ENCODE measurements at places on chromosomes 6 and 20.

DNA sequence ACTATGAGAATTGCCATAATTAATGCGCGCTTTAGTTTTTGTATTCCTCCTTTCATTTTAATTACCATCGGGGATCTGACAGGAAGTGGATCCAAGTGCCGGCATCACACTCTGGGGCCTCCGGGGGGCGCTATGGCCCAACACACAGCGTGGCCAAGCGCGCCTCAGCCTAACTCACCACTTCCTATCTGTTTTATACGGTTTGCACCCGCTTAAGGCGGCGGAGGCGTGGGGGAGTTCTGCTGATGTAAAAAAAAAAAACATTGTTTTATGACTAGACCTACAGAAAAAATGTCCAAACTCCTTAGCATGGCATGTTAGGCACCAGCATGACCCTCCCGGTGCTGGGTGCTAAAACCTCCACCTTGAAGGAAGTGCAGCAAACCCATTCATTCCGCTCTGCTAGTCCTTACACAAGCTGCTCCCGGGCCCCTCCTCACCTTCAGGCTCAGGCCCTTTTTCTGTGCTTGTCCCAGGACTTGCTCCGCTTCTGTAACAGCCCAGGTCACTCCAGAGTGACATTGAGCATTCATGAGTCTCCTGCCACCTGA is 4.5 kb upstream of the EBF4 start:
- DNase-seq: no peak

- no peak for DNase-seq
Measured at GRCh38 chr20:61977419-61977786, 88.3 kb downstream of the TAF4 start.

- no peak for DNase-seq
Measured at GRCh38 chr6:32166411-32167061, 2.1 kb downstream of the EGFL8 start.

DNA sequence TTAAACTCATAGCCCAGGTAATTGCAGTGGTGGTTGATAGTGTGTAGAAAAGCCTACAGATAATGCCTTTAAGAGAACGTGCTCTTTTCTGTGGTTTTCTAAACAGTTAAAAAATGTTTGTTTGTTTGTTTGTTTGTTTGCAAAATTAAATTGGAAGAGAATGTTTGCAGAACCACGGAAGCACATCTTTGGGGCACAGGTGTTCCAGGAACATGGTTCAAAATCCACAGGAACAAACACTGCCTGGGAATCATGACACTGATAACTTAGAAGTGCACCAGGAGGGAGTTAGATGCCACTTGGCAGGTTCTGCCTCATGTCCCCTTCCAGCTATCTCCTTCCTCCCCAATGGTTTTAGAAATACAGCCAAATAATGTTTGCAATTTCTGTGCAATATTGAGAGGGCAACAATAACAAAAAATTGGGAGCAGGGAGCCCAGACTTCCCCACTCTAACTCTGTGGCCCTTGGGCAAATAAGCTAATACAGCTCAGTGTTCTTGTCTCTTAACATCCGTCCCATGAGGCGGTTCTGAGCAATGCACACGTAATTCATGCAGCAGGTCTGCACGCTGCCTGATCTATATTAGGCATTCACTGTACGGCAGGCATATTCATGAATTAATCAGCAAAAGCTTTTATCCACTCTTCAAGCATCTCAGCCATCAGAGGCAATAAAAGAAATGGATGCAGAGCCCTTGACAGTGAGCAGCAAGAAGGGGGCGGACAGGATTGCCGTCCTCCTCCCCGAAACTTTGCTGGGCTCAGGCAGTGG is 274.3 kb upstream of the FOXQ1 start:
- DNase-seq: no peak

GRCh38 chr20:50412069-50412468 is 98.1 kb upstream of the PTPN1 start:
- DNase-seq: no peak

DNA sequence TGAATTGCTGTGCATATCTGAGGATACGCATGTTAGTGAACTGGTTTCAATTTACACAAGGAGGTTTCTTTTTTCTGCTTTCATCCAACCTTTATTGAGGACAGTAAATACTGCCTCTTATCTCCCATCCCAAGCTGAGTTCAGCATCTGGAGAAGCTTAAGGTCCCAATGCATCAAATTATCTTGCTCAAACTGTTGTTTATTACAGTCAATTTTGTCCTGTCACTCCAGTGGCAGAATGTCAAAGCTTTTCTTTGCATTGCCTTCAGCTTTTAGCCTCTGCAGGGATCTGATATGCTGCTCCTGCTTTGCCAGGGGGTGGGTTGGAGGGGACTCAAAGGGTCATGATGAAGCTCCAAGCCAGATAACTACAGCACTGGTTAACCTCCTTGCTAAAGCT is 435.4 kb upstream of the SOX4 start:
- no peak for DNase-seq

- no peak for DNase-seq
Measured at GRCh38 chr6:144647406-144647964, 362.4 kb downstream of the UTRN start.

- DNase-seq: no peak
Measured at GRCh38 chr6:7900621-7901020, 10.0 kb downstream of the TXNDC5 start.

- DNase-seq: no peak
Measured at GRCh38 chr20:8399947-8400346, 267.9 kb downstream of the PLCB1 start.

DNA sequence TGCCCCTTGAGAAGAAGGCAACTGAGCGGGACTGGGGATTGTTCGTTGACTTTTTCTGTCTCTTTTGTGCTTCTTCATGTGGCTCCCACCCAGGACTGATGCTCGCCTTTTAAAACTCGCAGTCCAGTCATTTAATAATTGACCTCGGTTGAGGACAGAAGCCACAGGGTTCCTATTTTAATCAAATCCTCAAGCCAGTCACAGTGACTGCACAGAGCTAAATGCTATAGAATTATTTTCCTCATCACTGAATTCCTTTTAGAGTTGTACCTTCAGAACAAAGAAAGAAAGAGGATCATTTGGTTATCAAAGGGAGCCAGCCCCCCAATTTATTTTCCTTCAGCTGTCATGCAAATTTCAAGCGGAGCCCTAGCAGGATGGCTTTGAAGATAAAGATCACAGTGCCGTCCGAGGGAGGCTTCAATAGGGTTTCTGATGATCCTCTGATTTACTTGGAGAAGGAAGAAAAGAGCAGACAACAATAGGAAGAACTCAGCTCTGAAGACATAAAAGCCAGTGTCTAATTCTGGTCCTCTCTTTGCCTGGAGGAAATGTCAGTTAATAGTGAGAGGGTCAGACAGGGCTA is 186.6 kb downstream of the DOK5 start:
- no peak for DNase-seq

GRCh38 chr6:145327586-145327985 is 407.7 kb downstream of the EPM2A start:
- DNase-seq: no peak
